ENCODE measurements at places on chromosomes 7 and 10.

GRCh38 chr10:119608316-119609155 lies 11.8 kb upstream of the TIAL1 start:
- DNase-seq: no peak

DNA sequence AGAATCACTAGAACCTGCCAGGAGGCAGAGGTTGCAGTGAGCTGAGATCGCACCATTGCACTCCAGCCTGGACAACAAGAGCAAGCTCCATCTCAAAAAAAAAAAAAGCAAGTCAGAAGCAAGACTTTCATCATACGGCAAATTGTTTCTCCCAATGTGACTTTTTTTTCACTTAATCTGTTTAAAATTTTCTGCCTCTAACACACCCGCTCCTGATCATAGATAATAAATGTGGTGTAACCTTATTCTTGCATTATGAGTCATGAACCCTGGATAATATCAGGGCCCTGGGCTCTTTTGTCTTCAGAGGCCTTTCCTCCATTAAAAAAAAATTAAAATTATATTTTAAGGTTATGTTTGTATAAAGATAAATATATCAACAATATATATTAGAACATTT lies 111.4 kb upstream of the JCAD start:
- DNase-seq: no peak

DNA sequence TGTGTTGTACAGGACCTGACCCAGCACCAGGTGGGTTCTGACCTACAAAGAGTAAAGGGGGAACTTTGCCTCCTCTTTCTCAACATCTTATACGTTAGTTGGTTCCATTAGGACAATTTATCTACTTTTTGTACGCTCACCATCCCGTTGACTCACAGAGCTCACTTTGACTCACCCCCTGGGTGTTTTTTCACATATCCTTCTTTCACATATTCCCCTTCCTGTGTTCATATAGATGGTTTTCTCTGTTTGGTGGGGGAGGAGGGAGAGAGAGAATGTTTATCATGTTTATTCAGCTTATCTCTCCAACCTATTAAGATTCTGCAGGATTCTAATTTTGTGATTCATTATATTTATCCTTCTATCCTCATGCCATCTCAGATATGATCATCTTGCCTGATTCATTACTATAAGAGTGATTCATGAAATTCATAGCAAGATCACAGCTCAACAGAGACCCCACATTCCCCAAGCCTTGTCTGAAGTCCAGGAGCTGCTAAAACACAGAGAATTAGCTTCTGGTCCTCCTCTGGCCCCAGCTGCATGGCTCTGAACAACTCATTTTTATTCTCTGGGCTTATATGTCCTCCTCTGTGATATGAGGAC lies 37.2 kb downstream of the PRSS2 start:
- no peak for DNase-seq

GRCh38 chr10:15588151-15588550 lies 131.6 kb downstream of the ITGA8 start:
- DNase-seq: no peak

- no peak for DNase-seq
Measured at GRCh38 chr10:48522011-48522765, 82.7 kb downstream of the ARHGAP22 start.

DNA sequence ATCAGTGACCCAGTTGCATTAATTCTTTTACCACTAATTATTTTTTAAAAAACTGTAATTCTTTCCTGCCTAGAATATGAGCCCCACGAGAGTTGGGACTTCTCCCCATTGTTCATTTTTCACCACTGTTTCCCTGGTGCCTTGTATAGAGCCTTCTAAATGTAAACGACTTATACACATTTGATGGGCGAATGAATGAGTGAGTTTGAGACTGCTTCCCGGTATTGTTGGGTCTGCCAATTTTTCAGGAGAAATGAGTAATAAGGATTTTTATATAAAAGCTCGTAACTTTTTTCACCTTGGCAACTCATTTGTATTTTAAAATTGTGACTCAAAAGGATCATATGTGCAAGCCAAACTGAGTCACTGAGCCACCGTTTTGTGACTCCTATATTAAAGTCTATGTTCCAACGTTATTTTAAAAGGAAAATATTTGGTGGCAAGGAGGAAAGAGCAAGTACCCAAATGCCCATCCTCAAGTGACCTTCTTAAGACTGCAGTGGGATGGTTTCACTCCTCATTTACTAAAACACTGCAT lies 621.3 kb downstream of the KCNMA1 start:
- no peak for DNase-seq

DNA sequence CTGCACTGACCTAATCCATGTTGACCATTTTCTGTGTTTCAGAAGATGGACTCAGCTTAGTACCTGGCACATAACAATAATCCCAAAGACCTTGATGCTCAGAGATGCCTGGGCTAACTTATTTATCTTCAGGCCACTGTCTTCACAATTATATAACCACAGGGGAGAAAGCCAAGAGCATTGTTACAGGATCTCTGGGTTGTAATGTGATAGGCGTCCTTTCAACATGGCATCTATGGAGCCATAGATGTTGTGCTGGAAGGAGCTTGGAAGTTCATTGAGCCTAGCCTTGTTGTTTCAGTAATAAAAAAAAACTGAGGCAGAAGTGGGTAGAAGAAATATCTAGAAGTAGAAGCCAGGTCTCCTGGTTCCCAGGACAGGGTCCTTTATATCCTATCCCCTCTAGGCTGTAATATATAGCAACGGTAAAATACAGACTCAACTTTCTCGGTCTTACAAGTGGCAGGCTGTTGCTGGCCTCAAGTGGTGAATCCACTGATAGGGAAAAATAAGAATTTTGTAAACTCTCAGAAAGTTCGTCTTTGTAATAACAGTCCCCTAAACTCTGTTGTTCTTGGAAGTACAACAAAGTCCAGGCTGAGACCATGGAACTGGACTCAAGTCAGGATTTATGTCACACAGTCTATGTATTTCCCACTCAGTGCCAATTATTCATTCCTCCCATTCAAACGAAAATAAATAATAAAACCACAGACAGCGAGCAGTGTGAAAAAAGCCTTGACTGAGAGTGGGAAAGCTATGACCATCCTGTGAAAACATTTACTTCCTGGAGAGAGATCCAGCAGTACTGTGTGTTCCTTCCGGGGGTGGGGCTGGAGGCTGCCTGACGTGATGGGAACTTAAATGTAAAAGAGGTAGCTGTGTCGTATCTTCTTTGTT lies 277.6 kb downstream of the REEP3 start:
- DNase-seq: no peak

GRCh38 chr7:7944619-7945282 lies 23.8 kb upstream of the GLCCI1 start:
- DNase-seq: peak; percentile 18

DNA sequence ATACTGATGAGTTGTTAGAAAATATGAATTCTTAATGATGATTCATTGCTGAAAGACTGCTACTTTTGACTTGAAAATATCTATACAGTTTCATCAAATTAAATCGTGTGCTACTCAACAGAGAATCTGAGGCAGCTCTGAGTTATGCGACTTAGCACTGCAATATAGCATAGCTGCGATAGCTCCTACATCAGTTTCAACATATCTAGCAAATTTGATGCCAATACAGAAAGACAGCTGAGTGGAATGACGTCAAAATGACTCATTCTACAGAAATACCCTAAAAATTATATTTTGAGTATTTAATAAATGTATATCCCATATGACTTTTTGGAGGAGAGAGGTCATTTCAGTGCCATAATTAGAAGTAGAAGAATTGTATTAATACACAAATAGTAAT lies 1.1 kb upstream of the TARP start:
- no peak for DNase-seq

DNA sequence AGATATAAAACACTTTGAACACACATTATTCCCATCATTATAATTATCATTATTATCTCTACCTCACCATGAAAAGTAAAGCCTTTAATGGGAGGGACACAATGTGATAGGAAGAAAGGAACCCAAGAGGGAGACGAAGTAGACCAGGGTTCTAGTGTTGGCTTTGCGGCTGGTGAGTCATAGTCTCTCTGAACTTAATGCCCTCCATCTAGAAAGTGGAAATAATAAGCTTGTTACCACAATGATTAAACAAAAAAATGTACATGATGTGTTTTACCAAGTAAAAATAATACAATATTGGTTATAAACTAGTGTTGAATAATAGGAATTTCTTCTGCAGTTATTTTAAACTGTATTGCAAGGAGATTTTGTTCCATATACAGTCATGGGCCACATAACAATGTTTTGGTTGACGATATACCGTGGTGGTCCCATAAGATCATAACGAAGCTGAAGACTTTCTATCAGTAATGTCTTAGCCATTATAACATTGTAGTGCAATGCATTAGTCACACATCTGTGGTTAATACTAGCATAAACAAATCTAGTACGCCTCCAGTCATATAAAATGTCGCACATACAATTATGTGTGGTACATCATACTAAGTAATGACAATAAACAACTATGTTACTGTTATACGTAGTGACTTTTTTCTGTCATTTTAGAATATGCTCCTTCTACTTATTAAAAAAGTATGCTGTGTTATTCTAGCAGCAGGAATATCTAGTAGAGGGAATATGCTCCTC lies 450.6 kb upstream of the SORCS1 start:
- DNase-seq: no peak

DNA sequence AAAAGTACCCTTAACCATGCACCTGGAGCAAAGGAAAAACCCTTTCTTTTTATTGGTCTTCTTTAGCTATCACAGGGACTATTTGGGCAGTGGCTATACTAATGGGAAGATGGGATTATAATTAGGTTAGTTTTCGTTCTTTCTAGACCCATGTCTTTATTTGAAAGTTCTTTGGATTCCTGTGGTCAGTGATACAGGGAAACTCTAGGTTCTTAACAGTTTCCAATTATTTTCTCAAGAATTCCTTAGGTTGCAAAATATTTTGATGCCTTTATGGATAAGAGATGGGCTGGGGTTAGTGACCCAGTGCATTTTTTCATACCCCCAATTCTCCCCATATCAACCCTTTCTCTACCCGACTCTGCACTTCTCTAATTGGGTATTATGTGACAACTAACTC lies 49.0 kb downstream of the ADD3 start:
- DNase-seq: no peak

GRCh38 chr7:21450941-21451340 lies 23.1 kb downstream of the SP4 start:
- DNase-seq: no peak

DNA sequence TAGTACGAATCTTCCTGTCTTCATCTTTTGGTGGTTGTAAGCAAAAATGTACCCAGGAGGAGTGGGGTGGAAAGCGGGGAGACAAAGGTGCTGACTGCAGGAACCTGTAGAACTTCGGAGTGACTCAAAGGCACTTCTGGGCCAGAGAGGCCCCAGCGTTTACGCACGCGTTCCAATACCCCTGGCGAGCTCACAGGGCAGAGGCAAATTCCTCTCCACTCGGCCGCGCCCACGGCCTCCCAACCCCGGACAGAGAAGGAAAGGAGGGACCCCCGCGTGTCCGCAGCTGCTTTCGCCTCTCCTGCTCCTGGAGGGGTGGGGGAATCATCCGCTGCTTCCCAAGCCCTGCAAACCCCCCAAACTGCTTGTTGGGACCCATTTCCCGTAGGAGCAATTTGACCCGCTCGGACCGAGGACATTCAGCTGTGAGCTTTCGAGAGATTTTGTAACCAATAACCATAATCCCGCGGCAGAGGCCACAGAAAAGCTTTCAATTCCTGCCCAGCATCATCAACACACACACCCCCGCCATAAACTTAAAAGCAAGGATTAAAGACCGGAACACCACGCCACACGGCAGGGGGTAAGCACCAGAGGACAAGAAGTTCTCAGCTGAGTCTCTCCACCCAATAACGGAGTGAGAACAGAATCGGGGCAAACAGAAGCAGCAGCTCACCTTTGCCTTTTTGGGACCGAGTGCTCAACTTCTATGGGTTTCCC lies 2.3 kb downstream of the IGF2BP3 start:
- no peak for DNase-seq

DNA sequence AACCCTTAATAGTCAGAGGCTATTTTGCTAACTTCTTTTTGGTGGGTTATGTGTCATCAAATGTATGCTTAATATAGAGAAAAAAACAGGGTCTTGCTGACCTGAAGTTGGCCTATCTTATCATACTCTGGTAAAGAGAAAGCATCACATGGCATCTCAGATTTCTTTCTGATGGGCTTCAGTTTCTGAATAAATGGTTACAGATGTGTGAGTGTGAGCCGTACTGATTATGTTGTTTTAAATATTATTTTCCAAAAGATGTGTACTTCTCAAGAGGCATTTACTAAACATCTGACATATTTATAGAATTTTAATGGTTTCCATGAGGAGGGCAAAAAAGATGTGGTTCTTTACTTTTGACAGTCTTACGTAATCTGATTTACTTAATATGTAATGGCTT lies 28.4 kb downstream of the BBS9 start:
- no peak for DNase-seq

- no peak for DNase-seq
Measured at GRCh38 chr7:140317597-140317996, 80.7 kb downstream of the SLC37A3 start.

DNA sequence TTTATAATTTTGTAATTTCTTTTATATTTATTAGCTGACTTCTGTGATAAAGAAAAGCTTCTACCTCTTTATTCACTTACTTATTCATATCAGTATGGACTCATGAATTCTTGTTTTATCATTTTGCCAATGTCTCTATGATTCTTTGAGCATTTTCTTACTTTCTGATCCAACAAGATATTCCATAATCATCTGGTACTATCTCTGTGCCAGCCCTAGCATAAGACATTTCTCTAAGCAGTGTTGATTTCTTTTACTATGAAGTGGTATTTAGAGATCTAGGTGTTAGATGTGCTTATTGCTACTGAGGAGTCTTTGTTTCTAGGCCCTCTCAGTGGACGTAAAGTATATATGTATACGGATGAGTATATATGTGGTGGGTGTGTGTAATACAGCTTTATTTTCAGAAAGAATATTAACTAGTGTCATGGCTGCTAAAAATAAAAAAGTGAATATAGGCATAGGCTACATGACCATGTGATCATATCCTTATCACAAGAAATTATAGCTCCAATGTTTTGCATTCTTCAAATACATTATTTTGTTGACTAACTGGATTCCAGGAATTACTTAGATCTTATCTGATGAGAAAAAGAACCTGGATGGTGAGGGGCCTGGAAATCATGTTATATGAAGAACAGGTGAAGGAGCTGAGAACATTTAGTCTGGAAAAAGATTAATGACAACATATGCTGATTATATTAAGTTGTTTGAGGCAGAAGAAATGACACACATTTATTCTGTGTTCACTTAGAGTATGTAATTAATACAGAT lies 13.1 kb downstream of the PHTF2 start:
- DNase-seq: no peak

- no peak for DNase-seq
Measured at GRCh38 chr7:28430616-28431015, 18.3 kb downstream of the CREB5 start.

- no peak for DNase-seq
Measured at GRCh38 chr10:77185696-77186095, 451.9 kb downstream of the KCNMA1 start.

GRCh38 chr7:155856656-155857055 lies 44.4 kb upstream of the SHH start:
- DNase-seq: no peak
